ENCODE measurements at places on chromosomes 1 and 21.

DNA sequence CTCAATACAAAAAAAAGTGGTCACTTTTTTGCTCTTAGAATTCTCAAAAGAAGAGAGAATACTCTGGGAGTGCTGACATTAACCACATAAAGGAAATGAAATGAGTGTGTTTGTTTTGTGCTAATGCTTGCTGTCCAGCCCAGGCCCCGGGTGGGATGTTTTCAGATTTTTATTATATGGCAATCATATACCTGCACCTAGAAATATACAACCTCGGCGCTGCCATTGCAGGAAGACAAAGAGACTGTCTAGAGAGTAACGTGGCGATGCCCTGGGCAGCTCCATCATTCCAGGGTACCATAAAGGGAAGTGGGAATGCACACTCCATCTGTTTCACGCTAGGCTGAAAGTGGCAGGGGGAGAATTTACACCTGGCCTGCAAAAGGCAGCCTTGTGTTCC lies 7.1 kb downstream of the BACE2 start:
- no peak for DNase-seq

DNA sequence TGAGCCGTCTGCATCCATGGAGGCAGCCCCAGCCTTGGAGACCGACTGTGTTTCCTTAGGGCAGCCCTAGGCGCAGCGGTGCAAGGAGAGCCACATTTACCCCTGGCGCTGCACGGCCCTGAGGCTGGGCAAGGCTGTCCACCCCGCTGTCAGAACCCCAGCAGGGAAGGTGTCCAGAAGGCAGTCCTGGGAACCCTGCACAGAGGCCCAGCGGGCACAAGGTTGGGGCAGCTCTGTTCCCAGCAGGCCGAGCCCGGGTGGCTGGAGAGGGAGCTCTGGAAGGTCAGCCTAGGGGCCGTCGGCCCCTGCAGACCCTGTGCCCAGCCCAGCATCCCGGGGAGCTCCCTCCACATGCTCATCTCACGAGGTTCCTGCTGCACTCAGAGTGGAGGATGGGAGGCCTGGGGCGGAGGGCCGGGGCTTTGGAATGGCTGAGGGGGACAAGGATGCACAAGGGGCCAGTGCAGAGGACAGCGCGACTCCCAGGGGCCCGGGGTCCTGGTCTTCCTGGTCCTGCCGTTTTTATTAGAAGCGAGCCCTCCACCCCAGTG lies 19.9 kb upstream of the SAMD11 start:
- no peak for DNase-seq

- no peak for DNase-seq
These were observed 15.1 kb upstream of the SAMD11 start for GRCh38 chr1:908661-909060.

DNA sequence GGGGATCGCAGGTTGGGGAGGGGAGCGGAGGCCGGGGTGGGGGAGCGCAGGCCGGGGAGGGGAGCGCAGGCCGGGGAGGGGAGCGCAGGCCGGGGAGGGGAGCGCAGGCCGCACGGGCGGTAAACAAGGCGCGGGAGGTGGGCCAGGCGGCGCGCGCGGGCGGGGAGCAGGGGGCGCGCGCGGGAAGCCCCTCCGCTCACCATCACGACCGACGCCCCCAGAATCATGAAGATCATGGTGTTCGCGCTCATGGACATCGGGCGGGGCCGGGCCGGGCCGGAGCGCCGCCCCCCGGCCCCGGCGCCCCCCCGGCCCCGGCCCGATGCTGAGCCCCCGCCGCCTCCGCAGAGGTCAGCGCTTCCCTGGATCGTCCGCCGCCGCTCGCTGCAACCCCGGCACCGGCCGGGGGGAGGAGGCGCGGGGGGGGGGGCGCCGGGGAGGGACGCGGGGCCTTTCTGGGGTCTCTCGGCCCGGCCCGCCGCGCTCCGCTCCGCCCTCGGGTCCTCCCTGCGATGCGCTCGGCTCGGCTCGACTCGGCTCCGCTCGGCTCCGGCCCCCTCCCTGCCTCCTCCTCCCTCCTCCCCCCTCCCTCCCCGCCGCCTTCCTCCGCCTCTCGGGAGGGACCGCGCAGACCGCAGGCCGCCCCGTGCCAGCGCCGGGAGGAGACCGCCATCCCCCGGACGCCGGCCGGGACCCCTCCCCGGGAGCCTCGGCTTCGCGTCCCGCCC lies at the start of gene TMEM240:
Gene TMEM240, minus strand, starts transcription at position 535 of the 728 bp plus-strand sequence. Its CDS starts 278 bp downstream, at position 257.
- DNase-seq, result no peak

GRCh38 chr1:212862111-212862690 lies 4.1 kb downstream of the FLVCR1 start:
- DNase-seq, result no peak

DNA sequence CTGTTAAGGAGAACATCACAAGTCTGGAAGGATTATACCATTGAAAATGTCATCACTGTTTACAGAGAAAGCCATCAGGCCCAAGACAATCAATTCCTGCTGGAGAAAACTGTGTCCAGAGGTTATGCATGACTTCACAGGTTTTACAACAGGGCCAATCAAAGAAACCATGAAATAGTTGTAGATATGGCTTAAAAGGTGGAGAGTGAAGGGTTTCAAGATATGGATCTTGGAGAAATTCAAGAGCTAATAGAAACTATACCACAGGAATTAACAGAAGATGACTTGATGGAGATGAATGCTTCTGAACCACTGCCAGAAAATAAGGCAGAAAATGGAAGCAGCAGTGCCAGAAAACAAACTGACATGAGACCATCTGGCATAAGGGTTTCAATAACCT lies 30.2 kb downstream of the USP1 start:
- no peak for DNase-seq

- peak; percentile 96 for DNase-seq
These were observed 291.9 kb upstream of the USP25 start for GRCh38 chr21:15437883-15438282.

GRCh38 chr1:63878932-63879331 lies 105.1 kb downstream of the ROR1 start:
- DNase-seq, result peak; percentile 41

DNA sequence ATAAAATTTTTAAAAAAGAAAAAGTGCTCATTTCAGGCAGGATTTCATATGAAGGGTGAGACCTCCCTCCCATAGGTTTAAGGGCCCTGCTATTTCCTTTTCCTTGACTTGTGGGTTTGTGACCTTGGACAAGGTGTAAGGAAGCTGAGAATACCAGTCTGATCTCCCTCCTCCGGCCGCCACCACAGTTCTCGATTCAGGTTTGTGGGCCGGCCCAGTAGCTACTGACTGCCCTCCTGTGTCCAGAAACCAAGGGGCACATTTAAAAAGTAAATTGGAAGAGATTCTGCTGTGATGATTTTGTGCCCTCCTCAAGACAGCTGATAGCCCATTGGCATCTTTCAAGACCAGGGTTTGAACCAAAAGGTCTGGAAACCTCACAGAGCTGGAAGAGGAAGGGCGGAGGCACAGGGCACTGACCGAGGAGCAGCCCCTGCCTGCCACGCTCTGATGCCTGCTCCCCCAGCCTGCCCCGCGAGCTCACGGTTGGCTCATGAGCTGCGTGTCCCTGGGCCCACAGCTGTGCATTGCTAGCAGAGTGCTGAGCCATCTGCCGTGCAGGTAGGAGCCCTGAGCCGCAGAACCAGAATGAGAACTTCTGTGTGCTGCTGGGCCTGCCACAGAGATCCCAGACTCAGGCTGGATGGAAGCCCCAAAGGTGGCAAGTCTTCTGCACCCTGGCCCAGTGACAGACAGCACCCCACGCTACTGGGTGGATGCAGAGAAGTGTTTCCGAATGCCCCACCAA lies 348.7 kb downstream of the NPHP4 start:
- no peak for DNase-seq

GRCh38 chr1:65429806-65430205 lies 9.3 kb downstream of the LEPR start:
- DNase-seq, result peak; percentile 95

DNA sequence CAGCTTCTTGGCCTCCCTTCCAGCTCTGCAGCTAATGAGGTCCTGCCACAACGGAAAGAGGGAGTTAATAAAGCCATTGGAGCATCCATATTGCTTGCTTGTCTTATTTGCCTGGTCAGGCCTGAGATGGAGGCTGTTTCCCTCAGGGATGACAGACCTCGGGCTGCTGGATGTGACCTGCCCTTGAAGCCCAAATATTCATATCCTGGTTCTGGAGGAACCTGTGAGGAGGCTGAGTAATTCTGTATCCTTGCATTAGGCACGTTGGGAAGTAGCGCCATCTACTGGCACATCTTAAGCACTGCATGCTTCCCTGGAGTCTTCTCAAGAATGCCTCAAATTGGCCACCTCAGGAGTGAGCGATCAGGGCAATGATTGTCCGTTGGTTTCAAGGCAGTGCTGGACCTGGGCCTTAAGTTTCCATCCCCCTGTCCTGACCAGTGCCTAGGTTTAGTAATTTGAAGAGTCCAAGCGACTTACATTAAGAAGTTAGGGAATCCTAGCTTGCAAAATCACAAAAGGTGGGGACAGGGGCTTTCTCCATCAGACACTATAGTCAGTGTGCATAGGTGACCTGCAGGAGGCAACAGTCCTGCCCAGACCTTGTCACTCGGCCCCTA lies 13.8 kb upstream of the NASP start:
- peak; percentile 68 for DNase-seq

GRCh38 chr1:40890771-40891170 lies 28.6 kb upstream of the CITED4 start:
- no peak for DNase-seq

DNA sequence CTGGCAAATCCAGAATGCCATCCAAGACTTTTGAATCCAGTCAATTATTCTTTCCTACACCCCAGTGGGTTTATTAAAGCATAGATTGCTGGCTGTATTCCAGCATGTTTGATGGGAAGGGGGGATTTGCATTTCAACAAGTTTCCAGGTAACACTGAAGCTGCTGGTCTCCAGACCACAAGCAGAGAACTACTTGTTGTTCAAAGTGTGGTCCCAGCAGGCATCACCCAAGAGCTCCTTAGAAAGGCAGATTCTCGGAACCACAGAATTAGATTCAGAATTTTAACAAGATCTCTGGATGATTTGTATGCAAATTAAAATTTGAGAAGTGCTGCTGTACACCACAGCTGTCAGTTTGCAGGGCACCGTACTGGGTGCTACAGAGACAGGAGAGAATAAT lies 216.3 kb upstream of the FAM78B start:
- DNase-seq, result no peak

GRCh38 chr1:174217787-174218574 lies 58.7 kb downstream of the RABGAP1L start:
- peak; percentile 30 for DNase-seq

DNA sequence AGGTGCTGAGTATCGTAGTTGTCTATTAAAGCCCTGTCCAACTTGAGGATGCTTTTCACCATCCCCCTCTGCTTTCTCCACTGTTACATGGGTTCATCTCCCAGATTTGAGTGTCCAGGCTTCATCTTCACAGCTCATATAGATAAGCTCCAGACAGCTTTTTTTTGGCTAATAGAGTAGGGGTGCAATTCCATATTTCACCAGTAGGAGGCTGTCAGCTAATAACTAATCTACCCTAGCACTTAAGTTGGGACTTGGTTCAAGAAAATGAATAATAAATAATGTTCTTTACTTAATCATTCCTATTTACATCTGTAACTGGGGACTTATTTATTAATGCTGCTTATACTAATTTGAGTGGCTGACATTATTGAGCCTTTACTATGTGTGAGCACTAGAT lies 124.5 kb downstream of the IGSF21 start:
- DNase-seq, result no peak

DNA sequence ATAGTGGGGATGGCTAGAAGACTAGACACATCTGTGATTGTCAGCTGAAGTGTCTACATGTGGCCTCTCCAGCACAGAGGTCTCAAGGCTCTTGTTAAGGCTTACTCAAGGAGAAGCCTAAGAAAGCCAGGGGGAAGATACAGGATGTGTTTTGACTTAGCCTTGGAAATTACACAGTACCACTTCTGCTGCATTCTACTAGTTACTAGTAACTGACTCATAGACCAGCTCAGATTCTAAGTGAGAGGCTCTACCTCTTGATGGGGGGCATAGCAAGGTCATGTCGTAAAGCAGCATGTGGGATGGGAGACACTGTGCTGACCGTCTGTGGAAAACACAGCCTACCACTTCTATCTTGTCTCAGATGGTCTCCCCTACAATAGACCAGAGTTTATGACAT lies 99.5 kb downstream of the UBE2U start:
- no peak for DNase-seq

- DNase-seq, result no peak
These were observed at the start of gene KRTAP6-2 for GRCh38 chr21:30598802-30599201. TSS of gene KRTAP6-2 (minus strand) at chr21:30598902. CDS start at chr21:30598874, 28 bp downstream.

GRCh38 chr1:115355069-115355468 lies 17.0 kb upstream of the NGF start:
- no peak for DNase-seq

- DNase-seq, result peak; percentile 7
These were observed 36.7 kb upstream of the PLXNA2 start for GRCh38 chr1:208280681-208281450.

GRCh38 chr1:169368406-169368769 lies 393 bp downstream of the BLZF1 start:
- DNase-seq, result peak; percentile 8

DNA sequence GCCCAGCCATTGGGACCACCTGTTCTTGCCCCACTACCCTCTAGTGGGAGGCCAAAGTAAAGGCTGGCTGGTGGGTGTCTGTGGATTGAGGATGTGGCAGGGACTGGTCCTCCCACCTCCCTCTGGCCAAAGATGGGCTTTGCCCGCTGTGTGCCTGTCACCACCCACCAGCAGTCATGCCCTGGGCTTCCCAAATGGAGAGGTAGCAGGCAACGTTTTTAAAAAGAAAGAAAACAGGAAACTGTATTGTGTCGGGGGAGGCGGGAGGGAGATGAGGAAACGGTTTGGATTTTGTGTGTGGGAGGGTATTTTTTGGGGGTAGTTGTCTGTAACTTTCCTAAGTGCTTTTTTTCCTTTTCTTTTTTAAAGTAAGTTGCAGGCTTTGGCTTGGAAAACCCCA lies 30.1 kb downstream of the SZRD1 start:
- DNase-seq, result no peak

DNA sequence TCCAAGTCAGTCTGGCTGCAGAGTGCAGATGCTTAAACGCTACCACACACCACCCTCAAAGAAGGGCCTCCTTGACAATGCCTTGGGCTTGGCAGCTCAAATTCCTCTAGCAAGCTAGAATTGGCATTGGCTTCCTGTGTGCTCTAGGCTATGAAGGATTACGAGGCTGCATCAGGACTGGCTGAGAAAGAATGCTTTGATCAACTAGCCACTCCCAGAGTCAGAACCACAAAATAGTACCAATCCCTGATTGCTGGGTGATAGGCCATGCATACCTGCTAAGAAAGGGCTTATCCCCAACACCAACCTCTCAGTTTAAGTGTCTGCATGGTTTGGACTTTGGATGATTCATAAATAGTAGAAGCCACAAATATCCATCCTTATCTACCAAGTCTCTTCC lies 504.9 kb downstream of the OMA1 start:
- DNase-seq, result no peak

DNA sequence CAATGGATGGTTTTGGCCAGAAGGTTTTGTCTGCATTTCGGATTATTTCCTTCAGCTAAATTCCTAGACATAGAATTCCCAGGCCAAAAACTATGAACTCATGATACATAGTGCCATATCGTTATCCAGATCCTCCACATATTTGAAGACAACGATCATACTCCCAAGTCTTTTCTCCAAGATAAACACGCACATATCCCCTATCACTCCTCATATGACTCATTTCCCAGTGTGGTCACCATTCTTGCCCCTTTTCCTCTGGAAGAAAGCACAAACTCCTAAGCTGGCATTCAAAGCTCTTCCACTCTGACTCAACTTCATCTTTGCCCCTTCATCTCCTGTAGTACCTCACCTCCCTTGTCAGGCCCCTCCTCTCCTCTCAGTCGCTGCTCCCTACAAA lies 277.6 kb downstream of the PLPP3 start:
- DNase-seq, result peak; percentile 87

GRCh38 chr1:100009458-100009857 lies 39.7 kb downstream of the SLC35A3 start:
- peak; percentile 39 for DNase-seq

All from LHCN-M2 (cell line).